ENCODE measurements at places on chromosomes 7 and 10.
A peak's percentile ranks its signal among the peaks of the same experiment; 100 is the strongest.

DNA sequence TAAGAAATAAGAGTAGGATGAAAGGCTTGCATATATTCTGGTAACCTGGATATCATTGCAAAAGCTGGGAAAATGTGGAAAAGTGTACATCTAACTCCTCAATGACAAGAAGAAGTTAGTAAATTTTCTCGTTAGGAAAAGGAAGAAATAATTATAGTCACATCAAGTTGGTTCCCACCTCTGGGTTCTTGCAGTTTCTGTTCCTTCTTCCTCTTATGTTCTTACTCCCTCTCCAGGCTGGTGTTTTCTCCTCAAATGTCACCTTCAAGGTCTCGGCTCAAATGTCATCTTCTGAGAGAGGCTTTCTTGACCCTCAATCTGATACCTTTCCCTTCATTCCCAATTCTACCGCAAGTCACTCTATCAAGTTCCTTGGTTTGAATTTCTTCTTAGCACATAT, 64.4 kb downstream of the ENTPD1 start:
- DNase-seq = no peak

DNA sequence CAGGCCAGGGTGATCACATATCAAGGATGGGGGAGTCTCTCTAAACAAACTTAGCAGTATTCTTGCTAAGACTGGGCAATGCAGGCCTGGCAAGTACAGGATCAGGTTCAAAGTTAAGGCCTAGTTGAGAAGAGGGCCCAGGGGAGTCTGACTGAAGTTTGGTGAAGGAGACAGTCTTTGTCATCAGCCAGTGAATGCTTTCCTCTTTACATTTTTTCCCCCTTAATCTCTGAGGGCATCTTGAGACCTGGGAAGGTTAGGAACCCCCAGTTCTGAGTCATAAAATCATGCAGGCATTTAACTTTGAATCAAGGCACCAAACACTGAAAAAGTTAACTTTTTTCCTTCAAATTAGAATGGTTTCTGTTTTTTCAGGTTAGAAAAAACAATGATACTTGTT, 311.5 kb downstream of the REEP3 start:
- no peak for DNase-seq

DNA sequence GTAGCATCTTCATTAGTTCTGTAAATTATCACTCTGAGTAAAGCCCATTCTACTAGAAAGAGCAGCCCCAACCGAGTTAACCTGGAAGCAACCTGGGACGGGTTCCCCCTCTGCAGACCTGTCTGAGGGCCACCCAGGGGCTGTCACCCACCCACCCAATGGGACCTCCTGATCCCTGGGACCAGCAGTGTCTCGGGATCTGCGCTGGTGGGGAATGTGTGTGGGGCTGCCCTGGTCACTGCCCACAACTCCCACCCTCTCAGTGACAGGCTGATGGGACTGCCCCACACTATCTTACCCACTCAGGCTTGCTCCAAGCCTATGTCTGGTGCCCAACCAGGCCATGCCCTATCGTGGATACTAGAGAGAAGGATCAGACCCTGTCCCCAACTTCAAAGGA, 215.0 kb downstream of the GRID1 start:
- DNase-seq = no peak

DNA sequence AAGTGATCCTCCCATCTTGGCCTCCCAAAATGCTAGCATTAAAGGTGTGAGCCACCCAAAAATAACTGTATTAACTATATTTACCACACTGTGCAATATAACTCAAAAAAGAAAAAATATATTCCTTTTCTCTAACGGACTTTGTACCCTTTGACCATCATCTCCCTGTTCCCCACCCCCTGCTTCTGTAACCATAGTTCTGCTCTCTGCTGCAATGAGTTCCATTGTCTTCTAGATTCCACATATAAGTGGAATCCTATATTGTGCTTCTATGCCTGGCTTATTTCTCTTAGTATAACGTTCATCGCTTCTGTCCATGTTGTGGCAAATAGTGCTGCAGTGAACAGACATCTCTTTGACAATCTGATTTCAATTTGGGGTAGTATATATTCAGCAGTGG, 4.2 kb downstream of the TMEM248 start:
- DNase-seq = no peak

GRCh38 chr7:31192986-31193385, 140.9 kb downstream of the ADCYAP1R1 start:
- peak; percentile 89 for DNase-seq

DNA sequence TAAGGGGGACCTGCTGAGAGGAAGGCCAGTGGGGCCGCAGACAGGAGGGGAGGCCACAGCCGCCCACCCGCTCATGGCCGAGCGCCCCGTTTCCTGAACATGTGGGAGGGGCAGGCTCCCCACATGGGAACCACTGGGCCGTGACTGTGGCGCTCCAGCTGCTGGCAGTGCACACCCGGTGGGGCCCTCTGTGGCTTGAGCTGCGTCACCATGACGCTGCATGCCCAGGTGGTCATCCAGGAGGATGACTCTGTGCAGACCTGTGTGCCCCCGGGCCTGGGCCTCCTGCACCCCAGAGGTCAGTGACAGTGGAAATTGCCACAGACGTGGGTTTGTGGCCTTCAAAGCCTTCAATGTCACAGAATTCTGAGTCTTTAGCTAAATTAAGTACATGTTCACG, 85.1 kb downstream of the MGMT start:
- no peak for DNase-seq

DNA sequence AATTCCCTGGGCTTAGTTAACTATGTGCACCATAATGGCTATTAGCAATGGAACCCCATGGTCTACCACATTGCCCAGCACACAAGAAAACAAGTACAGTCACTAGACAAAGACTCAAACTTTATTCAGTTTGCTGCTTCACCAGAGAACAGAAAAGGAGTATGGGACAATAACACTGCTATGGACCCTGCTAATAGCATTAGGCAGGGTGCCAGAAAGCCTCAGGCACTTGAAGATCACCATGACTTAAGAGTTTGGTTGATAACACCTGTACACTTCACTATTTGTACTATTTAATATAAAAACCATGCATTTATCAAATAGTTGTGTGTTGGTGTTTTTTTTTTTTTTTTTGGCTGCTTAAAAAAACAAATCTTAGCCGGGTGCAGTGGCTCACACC, 159.6 kb downstream of the KMT2E start:
- DNase-seq = no peak

GRCh38 chr7:23658831-23659427, 21.1 kb upstream of the FAM221A start:
- no peak for DNase-seq

GRCh38 chr10:31947144-31947926, 18.7 kb upstream of the ARHGAP12 start:
- DNase-seq = no peak

DNA sequence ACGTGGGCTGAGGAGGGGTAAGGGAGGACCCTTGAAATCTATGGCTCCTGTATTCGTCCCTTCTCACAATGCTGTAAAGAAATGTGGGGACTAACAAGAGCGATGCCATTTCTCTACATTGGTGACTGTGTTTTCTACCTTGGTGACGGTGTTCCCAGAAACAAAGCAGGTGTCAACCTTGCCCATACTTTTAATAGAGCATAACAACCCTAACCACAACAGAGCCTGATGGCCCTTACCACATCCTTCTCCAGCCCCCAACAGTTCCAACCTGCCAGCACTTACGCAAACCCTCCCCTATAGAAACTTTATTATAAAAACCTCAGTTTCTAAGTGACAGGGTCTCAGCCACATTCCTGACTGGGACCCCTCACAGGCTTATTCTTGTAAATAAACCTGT, 28.2 kb upstream of the ADCYAP1R1 start:
- no peak for DNase-seq

GRCh38 chr7:142808802-142809583, 38.2 kb downstream of the PRSS2 start:
- DNase-seq = no peak

GRCh38 chr10:74419958-74420375, 268.9 kb downstream of the ADK start:
- DNase-seq = no peak

GRCh38 chr7:69599286-69599954, 1.1 kb downstream of the AUTS2 start:
- DNase-seq = no peak
